T-helper 22 cell (primary cell): ENCODE measurements at places on chromosomes 1 and 21.

DNA sequence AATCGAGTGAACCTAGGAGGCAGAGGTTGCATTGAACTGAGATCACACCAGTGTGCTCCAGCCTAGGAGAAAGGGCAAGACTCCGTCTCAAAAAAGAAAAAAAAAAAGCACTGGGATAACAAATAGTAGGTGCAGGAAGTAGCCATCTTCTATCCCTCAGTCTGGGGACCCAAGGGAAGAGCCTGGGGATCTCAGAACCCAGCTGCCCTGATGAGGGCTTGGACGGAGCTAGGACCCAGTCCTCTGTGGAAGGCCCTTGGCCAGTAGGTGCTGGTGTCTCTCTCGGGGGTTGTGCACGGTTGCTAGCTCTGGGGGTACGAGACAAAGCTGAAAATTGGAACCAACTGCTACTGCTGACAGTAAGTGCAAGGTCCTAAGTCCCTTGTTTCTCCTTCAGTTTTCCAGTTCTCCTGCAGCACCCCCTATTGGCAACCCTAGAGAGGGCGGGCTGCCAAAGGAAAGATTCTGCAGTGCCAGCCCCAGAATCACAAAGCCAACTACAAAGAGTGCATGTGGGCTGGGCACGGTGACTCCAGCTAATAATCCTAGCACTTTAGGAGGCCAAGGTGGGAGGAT, 57.6 kb upstream of the KIF1B start:
- DNase-seq, result no peak

- DNase-seq, result peak; percentile 27
Observed at GRCh38 chr1:205977402-205978014, 25.7 kb downstream of the RAB7B start.

GRCh38 chr21:16305686-16306085, 575.9 kb downstream of the USP25 start:
- DNase-seq, result no peak

- no peak for DNase-seq
Observed at GRCh38 chr1:3480369-3480719, 25.9 kb downstream of the ARHGEF16 start.

GRCh38 chr1:21219674-21220073, 43.0 kb upstream of the EIF4G3 start:
- DNase-seq, result no peak

- no peak for DNase-seq
Observed at GRCh38 chr1:186722711-186723309, 42.6 kb upstream of the PTGS2 start.
